CD8-positive, alpha-beta memory T cell (primary cell): ENCODE measurements at places on chromosomes 12 and 14. TPM values are rescaled to one million over a fixed set of nuclear protein-coding genes. Genes with fewer than 3 reads are reported as not detected.

DNA sequence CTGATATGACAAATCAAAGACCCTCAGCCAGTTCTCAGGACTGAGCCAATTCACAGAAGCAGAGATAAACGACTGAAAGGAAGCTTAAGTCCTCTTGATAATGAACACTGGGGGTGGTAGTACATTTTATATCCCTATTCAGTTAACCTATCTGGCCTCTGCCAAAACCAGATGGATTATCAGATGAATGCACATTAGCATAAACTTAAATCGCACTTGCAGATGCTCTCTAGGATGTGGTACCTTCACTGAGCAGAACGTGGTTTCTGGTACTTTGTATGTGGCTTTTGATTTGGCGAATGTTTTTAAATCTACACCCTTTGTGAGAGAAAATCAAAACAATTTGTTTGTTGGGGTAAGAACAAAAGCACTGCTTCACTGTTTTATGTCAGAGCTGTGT lies 21.1 kb upstream of the TAS2R14 start:
- peak; percentile 63 for DNase-seq
- no peak overlapping the region for H3K4me3 ChIP-seq
- no peaks in the 10 kb centered on the region for H3K36me3 ChIP-seq
- no peak overlapping the region for H3K27ac ChIP-seq
- no peaks in the 10 kb centered on the region for H3K27me3 ChIP-seq
- peaks cover 14% of the 10 kb centered on the region for H3K4me1 ChIP-seq

GRCh38 chr14:43792980-43793379 lies 714.1 kb downstream of the FSCB start:
- no peak overlapping the region for H3K4me3 ChIP-seq
- H3K27me3 ChIP-seq = no peaks in the 10 kb centered on the region
- H3K27ac ChIP-seq = no peak overlapping the region
- no peaks in the 10 kb centered on the region for H3K36me3 ChIP-seq
- no peak for DNase-seq

DNA sequence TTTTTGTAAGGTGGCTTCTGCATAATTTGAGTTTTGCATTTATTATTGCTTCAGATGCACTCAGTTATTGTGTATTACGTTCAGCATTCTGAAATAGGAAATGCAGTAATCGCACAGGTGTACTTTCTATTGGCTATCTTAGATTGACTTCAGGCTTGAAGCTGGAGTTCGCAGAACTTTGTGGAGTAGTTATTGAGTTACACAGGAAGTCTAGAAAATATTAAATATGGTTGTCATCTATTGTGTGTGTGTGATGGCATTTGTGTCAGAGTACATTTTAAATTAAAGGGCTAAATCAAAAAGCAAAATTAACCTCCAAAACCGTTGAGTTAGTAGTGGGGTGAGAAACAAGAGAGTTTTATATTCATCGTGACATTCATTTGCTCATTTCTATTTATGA lies 2.7 kb downstream of the ARID2 start:
- H3K27me3 ChIP-seq = no peaks in the 10 kb centered on the region
- H3K4me1 ChIP-seq = peaks cover 48% of the 10 kb centered on the region
- no peak for DNase-seq

The TMPRSS12 gene
- not detected for total RNA-seq

The PPP1R36 gene
- total RNA-seq = 0.22 TPM

- H3K27me3 ChIP-seq = no peaks in the 10 kb centered on the region
- DNase-seq = no peak
- no peak overlapping the region for H3K4me3 ChIP-seq
- no peak overlapping the region for H3K27ac ChIP-seq
- no peaks in the 10 kb centered on the region for H3K4me1 ChIP-seq
These were observed 35.4 kb upstream of the LTA4H start for GRCh38 chr12:96070670-96071279.

GRCh38 chr12:89941436-89941835 lies 232.8 kb upstream of the ATP2B1 start:
- no peaks in the 10 kb centered on the region for H3K4me1 ChIP-seq
- no peaks in the 10 kb centered on the region for H3K27me3 ChIP-seq
- no peaks in the 10 kb centered on the region for H3K36me3 ChIP-seq
- H3K4me3 ChIP-seq = no peak overlapping the region
- no peak overlapping the region for H3K27ac ChIP-seq
